Activated CD4-positive, alpha-beta memory T cell treated with anti-CD3 and anti-CD28 coated beads for 36 hours (primary cell): ENCODE measurements at places on chromosomes 2 and 18. TPM values are rescaled to one million over a fixed set of nuclear protein-coding genes. Genes with fewer than 3 reads are reported as not detected.

GRCh38 chr18:8428951-8429350 is 180.3 kb upstream of the RAB12 start:
- no peak for DNase-seq

GRCh38 chr2:189467593-189467992 is 26.3 kb downstream of the WDR75 start:
- no peak for DNase-seq

- peak; percentile 81 for DNase-seq
Measured at GRCh38 chr18:26548415-26549262, at the start of gene KCTD1. KCTD1 (minus strand) TSS chr18:26548553; CDS start chr18:26548536, 17 bp downstream.

Gene POMC
- 4.2 TPM for total RNA-seq

Gene CCDC74B
- 3.2 TPM for total RNA-seq

Gene ZNG1B
- total RNA-seq: 35.3 TPM

- DNase-seq: no peak
Measured at GRCh38 chr2:184923751-184924150, 325.4 kb downstream of the ZNF804A start.

Gene SOS1
- total RNA-seq: 41.2 TPM

- no peak for DNase-seq
Measured at GRCh38 chr2:171578127-171578803, 56.0 kb downstream of the CYBRD1 start.

GRCh38 chr2:236246711-236247246 is 17.4 kb downstream of the ASB18 start:
- no peak for DNase-seq

DNA sequence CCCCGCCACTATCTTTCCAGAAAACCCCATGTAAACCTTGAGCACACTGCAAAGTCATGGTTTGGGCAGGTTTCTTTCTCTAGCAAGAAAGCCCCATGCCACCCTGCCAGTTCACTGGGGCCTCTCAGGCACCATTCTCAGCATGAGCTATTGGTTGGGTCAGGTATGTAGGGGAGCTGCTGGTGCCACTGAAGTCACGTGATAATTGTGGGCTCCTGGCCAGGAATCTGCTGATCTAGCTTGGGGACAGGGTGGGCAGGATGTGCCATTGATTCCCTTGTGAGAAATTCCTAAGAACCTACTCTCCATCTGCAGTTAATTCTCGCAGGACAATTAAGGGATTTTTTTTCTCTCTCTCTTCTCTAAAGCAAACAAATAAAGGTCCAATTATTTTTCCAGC is 26.5 kb upstream of the HNMT start:
- no peak for DNase-seq

GRCh38 chr18:8519102-8519501 is 90.1 kb upstream of the RAB12 start:
- DNase-seq: no peak

Gene XDH
- not detected for total RNA-seq

DNA sequence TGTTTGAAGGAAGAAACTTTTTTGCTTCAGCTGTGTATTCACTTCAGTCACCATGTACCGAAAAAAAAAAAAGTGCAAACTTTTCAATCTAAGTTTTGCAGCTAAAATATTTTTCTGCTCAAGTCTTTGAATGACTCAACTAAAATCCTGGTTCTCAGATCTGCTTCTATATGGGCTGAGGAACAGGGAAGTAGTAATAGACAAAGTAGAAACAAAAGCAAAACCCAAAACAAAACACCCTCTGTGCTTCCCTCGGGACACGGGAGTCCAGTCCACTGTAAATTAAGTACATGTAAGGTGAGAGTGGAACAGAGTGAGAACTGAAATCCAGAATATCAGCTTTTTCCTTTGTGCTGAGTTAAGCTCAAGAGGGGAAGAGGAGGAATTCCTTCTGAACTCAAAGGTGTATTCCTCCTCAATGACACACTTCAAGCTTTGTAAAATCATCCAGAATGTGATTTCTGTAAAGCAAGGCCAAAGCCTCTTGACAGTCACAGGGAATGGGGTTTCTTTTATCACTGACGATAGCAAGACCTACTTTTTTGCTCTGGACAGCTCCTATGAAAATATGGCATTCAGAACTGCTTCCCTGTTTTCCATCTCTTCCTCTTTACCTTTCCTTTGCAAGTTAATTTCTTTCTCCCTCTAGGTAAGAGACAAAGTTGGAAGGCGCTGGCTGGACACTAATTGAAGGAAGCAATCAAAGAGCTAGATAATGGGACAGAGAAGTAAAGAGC is 433.5 kb upstream of the MMADHC start:
- DNase-seq: no peak
